Natural killer cell (primary cell): ENCODE measurements at places on chromosomes 2 and 18.

- H3K4me1 ChIP-seq = no peaks in the 10 kb centered on the region
- H3K4me3 ChIP-seq = no peak overlapping the region
- no peaks in the 10 kb centered on the region for H3K36me3 ChIP-seq
- no peak for DNase-seq
- no peaks in the 10 kb centered on the region for H3K27me3 ChIP-seq
- H3K27ac ChIP-seq = no peak overlapping the region
These were observed 9.9 kb downstream of the MAB21L4 start for GRCh38 chr2:240886023-240886565.

DNA sequence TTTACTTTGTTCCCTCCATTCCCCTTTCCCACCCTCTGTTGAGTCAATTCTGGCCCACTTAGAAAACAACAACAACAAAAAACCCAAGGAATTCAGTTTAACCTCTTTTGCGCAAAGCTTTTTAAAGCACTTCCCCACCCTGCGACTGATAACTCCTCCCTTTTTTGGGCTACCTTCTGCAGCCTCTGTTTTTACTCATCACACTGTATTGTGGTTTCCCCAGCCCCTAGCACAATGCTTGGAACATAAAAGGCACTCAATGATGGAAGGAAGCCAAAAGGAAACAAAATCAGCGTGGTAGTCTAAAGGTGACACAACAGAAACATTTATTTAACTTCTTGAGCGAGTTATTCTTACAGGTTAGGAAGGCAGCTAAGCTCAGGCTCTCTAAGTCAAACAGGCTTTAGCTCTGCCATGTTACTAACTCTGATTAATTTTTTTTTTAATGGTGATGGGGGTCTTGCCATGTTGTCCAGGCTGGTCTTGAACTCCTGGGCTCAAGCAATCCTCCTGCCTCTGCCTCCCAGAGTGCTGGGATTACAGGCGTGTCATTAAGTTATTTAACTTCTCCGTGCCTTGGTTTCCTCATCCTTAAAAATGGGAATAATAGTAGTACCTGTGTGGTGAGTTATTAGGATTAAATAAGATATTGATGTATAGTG, 1.3 kb downstream of the CEP68 start:
- DNase-seq = peak; percentile 89
- H3K27ac ChIP-seq = peak overlapping the region; percentile 5
- peaks cover 35% of the 10 kb centered on the region for H3K4me1 ChIP-seq
- no peaks in the 10 kb centered on the region for H3K27me3 ChIP-seq

GRCh38 chr2:66156171-66156570, 278.8 kb upstream of the MEIS1 start:
- no peaks in the 10 kb centered on the region for H3K36me3 ChIP-seq
- no peaks in the 10 kb centered on the region for H3K27me3 ChIP-seq
- no peaks in the 10 kb centered on the region for H3K4me1 ChIP-seq
- H3K4me3 ChIP-seq = no peak overlapping the region
- no peak overlapping the region for H3K27ac ChIP-seq

DNA sequence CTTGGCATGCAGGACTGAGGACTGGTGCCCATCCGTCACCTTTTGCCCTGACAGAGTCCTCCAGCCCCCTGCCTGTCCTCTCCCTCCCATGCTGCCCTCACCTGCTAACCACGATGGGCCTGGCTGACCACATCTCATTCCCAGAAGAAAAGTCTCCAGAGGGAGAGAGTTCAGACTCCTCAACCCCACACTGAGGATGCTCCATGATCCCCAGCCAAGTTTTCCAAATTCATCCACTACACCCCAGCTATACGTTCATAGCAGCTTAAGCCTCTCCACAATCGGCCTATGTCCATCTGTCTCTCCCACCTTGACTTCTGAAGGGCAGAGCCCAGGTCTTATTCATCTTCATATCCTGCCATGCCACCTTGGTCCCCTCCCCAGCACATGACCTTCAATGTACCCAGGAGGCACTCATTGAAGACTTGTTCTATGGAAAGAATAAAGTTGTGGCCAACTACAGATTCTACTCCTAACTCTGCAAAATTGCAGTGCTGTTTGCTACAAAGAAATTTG, 115.6 kb upstream of the ID2 start:
- no peaks in the 10 kb centered on the region for H3K27me3 ChIP-seq
- DNase-seq = no peak
- peaks cover 5% of the 10 kb centered on the region for H3K4me1 ChIP-seq
- no peak overlapping the region for H3K27ac ChIP-seq
- no peak overlapping the region for H3K4me3 ChIP-seq

GRCh38 chr2:47490406-47490805, 87.5 kb downstream of the MSH2 start:
- H3K27me3 ChIP-seq = no peaks in the 10 kb centered on the region
- peaks cover 10% of the 10 kb centered on the region for H3K4me1 ChIP-seq
- H3K27ac ChIP-seq = no peak overlapping the region
- no peak overlapping the region for H3K4me3 ChIP-seq

- H3K27ac ChIP-seq = no peak overlapping the region
- no peaks in the 10 kb centered on the region for H3K27me3 ChIP-seq
- peak; percentile 35 for DNase-seq
- no peaks in the 10 kb centered on the region for H3K36me3 ChIP-seq
- H3K4me1 ChIP-seq = peaks cover 5% of the 10 kb centered on the region
These were observed 125.4 kb downstream of the CTIF start for GRCh38 chr18:48663931-48664847.

DNA sequence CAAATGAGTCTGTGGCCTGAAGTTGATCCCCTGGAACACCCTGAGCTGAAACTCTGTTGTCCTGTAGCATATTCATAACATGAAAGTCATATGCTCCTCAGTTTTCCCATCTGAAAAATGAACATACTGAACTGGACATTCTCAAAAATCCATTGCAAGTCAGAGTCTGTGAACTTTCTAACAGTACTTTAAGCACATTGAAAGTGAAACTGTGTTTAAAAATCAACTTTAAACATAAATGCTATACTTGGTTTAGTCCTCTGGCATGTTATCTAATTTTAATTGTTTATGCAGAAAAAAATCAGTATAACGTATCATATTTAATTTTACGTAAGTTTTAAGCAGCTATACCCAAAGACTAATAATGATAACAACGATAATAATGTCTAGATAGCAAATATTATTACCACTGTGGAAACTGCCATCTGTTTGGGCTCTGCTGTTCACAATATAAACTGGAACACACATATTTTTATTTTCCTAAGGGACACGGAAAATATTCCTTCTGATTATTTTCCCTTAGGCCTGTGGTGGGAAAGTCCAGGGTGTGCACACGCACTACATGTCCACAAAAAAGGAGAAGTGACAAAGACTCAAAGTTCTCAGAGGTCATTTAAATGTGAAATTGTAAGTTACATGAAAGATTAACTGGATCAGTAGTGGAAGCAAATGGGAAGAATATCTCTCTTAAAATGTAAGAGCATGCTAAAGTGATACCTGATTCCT, 56.1 kb upstream of the TTN start:
- no peak overlapping the region for H3K4me3 ChIP-seq
- no peak for DNase-seq
- no peaks in the 10 kb centered on the region for H3K36me3 ChIP-seq
- no peak overlapping the region for H3K27ac ChIP-seq
- no peaks in the 10 kb centered on the region for H3K27me3 ChIP-seq
- no peaks in the 10 kb centered on the region for H3K4me1 ChIP-seq

DNA sequence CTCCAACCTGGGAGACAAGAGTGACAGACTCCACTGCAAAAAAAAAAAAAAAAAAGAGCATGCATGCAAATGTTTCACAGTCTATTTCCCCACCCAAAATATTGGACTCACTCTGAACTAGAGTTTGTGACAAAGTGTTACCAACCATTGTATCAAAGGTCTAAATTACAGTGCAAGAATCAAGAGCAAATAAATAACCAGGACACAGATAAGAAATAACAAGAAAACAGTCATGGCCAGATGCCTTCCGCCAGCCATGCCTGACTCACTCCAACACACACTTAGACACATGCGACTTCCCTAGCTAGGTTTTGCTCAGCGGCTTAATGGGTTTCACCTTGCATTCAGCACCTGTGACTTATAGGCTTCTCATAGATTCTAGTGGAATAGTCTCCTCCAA, 62.8 kb downstream of the CYB5A start:
- no peak overlapping the region for H3K4me3 ChIP-seq
- DNase-seq = no peak

DNA sequence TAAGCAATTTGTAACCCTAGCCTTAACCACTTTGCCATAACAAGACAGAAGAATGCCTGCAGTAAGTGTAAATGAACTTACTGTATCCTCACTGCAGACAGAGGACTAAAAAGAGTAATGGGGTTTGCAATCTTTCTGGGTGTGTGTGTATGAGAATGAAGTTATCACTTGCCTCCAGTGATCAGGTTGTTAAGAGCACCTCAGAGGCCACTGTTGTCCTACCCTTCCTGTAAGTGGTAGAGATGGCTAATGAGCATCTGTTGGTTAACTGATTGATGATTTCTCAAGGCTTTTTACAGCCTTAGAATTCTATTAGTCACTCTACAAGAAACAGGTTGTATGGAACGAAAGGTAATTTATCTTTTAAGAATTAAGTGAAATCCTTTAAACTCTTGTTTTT, 27.6 kb upstream of the GTF2A1L start:
- H3K27ac ChIP-seq = no peak overlapping the region
- H3K4me3 ChIP-seq = no peak overlapping the region
- H3K4me1 ChIP-seq = no peaks in the 10 kb centered on the region

- no peaks in the 10 kb centered on the region for H3K4me1 ChIP-seq
- no peaks in the 10 kb centered on the region for H3K27me3 ChIP-seq
- H3K36me3 ChIP-seq = no peaks in the 10 kb centered on the region
- H3K4me3 ChIP-seq = no peak overlapping the region
- H3K27ac ChIP-seq = no peak overlapping the region
- no peak for DNase-seq
These were observed 111.0 kb upstream of the MAP3K20 start for GRCh38 chr2:172964511-172965139.

- no peaks in the 10 kb centered on the region for H3K36me3 ChIP-seq
- no peak for DNase-seq
- no peaks in the 10 kb centered on the region for H3K27me3 ChIP-seq
- H3K4me3 ChIP-seq = no peak overlapping the region
These were observed 213.7 kb upstream of the RAB6C start for GRCh38 chr2:129765678-129766351.

DNA sequence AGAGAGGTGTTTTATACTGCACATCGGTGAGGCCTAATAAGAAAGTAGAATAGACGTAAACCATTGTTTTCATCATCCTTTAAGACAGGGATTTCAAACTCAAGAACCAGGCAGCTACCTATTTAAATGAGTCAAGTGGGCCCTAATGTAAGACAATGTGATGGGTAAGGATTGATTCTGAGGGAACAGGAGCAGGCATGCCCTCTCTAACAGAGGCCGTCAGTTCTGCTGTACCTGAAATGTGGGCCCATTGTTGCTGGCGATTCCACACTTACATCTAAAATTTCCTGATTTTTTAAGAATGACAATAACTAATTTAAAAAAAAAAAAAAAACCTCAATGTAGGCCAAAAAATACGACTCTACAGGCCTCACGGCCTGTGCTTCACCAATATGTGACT, 67.5 kb downstream of the ACSL3 start:
- DNase-seq = no peak
- no peaks in the 10 kb centered on the region for H3K4me1 ChIP-seq
- H3K27ac ChIP-seq = no peak overlapping the region
- H3K4me3 ChIP-seq = no peak overlapping the region
- H3K36me3 ChIP-seq = peaks cover 44% of the 10 kb centered on the region
- H3K27me3 ChIP-seq = no peaks in the 10 kb centered on the region

DNA sequence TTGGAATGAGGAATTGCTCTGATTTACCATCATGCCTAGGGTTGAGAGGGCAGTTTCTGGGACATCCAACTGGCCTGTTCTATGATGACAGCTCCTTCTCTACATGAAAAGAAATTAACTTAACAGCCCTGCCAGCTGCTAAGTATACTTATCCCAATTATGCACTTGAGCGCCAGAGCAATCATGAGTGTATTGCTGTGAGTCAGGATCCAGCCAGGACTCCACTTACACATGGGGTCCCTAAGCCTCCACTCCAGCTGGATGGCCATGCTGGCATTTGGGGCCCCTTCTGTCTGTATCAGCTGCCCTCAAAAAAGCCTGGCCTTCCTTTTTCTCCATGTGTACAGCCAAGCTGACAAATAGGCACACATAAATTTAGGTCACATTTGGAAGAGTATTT, 481.9 kb downstream of the TMX3 start:
- H3K4me1 ChIP-seq = no peaks in the 10 kb centered on the region

- no peaks in the 10 kb centered on the region for H3K36me3 ChIP-seq
- H3K4me1 ChIP-seq = no peaks in the 10 kb centered on the region
- H3K27me3 ChIP-seq = no peaks in the 10 kb centered on the region
- no peak overlapping the region for H3K27ac ChIP-seq
- no peak for DNase-seq
These were observed 74.3 kb upstream of the KYNU start for GRCh38 chr2:142803158-142803557.

DNA sequence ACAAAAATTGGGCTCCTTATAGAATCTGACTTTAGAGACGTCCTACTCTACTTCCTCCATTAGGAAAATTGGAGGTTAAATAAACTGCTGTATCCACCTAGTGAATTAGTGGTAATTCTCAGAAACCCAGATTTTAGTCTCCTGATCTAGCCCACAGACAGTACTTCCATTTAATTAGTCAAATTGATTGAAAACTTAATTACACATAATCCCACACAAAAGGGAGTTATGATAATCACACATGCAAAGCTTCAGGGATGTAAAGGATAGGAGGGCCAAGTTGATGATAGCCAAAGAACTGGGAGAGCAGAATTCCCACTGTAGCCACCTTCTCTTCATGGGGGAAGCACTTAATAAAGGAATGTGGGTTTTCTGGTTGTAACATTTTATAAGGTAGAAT, 471.9 kb downstream of the TMEM182 start:
- no peak overlapping the region for H3K27ac ChIP-seq
- no peak for DNase-seq
- H3K4me3 ChIP-seq = no peak overlapping the region
- H3K36me3 ChIP-seq = no peaks in the 10 kb centered on the region
- no peaks in the 10 kb centered on the region for H3K4me1 ChIP-seq
